ENCODE measurements at places on chromosomes 2 and 18.

- peak; percentile 18 for DNase-seq
Observed at GRCh38 chr2:223786943-223787342, 50.4 kb downstream of the AP1S3 start.

GRCh38 chr2:201913201-201913600, 106.9 kb downstream of the CDK15 start:
- no peak for DNase-seq

DNA sequence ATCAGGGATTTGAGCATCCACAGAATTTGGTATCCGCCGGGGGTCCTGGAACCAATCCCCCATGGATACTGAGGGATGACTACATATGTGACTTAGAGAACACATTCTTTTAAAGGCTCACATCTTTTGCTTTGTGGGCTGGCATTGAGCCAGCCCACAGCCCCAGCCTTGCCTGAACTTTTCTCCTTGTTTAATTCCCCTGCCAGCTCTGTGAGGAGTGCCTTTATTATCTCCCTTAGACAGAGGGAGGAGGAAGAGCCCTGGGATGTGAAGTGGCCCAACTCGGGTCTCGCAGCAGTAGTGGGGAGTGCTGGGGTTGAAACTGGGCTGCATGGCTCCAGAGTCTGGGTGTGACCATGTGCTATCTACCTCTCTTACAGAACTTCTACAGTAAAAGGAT, 7.6 kb downstream of the TTC39C start:
- peak; percentile 78 for DNase-seq

DNA sequence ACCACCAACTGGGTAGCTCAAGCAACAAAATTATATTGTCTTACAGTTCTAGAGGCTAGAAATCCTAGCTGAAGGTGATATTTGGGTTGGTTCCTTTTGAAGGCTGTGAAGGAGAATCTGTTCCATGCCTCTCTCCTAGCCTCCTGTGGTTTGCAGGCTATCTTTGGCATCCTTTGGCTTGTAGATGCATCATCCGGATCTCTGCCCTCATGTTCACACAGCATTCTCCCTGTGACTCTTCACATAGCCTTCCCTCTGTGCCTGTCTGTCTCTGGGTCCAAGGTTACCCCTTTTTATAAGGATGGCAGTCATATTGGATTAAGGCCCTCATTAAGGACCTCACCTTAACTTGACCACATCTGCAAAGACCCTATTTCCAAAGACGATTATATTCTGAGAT, 78.6 kb upstream of the MAP3K20 start:
- DNase-seq: peak; percentile 61

- DNase-seq: peak; percentile 23
Observed at GRCh38 chr2:6452702-6453481, 412.8 kb downstream of the CMPK2 start.

GRCh38 chr2:61969376-61969775, 63.9 kb downstream of the COMMD1 start:
- DNase-seq: no peak

- no peak for DNase-seq
Observed at GRCh38 chr2:35852-36251, 10.5 kb downstream of the FAM110C start.

GRCh38 chr2:78201064-78201575, 678.9 kb upstream of the LRRTM4 start:
- DNase-seq: no peak

- DNase-seq: no peak
Observed at GRCh38 chr2:83742117-83742782, 716.8 kb downstream of the SUCLG1 start.

DNA sequence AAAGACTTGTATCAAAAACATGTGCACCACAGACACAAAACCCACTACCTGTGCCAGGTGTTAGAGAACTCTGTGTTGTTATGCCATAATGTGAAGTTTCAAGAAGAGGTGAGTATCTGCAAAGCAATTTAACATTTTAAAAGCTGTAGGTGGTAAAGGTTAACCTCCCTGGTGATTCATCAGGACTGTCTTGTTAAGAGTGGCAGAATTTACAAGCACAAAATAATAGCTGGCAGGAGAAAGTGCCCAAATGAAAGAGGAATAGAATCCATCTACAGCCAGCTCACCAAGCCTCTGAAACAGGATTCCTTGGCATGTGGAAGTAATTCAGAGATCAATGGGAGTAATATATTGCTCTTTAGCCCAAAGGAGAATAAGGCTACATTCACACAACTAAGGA, 230.7 kb downstream of the AFF3 start:
- peak; percentile 23 for DNase-seq

DNA sequence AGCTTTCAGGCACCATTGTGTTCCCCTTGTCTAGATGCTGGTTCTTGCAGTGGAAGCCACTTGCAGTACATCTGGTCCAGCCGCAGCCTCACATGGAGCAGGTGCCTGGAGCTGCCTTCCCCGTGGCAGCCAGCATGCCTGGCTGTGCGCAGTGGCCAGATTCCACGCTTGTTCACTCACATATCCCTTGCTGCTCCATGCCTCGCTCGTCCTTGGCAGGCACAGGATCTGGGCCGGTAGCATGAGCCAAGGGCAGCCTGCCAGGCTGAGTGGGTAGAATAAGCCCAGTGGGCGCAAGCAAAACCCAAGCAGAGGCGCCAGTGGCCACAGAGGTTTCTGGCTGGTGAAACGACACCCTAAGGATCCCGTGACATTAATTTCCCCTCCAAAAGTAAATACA, 20.6 kb downstream of the TMX3 start:
- no peak for DNase-seq

GRCh38 chr2:183185534-183185933, 61.3 kb downstream of the NUP35 start:
- DNase-seq: peak; percentile 41

GRCh38 chr2:31729442-31730092, 148.8 kb upstream of the SRD5A2 start:
- peak; percentile 50 for DNase-seq

DNA sequence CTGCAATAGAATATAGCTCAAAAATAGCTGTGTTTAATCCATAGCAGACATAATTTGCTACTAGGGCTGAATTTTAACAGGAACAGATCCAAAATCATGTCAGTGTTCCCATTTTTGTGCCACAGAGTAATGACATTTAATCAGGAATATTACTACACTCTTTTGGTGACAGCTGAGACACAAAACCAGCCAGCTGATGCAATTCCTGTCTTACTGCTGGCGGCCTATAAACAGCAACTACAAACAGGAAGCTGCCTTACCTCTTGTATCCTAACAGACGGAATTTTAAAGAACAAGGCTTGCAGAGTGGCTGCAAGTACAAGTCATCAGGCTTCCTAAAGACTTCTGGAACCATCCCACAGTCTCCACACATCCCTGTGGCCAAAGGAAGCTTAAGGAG, 218.1 kb downstream of the ZNF521 start:
- DNase-seq: no peak

- DNase-seq: no peak
Observed at GRCh38 chr2:70089983-70090525, 2.8 kb downstream of the PCBP1 start.

GRCh38 chr2:203918264-203918663, 18.3 kb upstream of the ICOS start:
- no peak for DNase-seq

DNA sequence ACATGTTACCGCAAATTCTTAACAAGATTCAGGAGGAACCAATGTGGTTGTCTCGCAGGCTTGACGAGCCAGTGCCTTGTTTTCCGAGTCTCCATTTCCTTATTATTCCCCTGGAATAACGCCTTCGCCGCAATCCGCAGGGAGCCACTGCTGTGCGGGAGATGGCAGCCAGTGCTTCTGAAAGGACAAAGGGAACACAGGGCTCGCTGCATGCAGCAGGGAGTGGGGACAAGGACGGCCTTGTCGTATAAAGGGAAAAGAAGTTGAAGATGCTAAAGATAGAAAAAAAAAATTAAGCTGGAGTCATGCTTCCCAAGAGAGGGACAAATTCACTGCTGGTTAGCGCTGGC, 221.4 kb downstream of the NDUFA10 start:
- DNase-seq: no peak

GRCh38 chr2:120954939-120955338, 219.3 kb downstream of the GLI2 start:
- DNase-seq: no peak

GRCh38 chr2:41337956-41338355, 709.9 kb upstream of the PKDCC start:
- DNase-seq: no peak

- no peak for DNase-seq
Observed at GRCh38 chr18:44107187-44107586, 573.5 kb upstream of the SETBP1 start.

DNA sequence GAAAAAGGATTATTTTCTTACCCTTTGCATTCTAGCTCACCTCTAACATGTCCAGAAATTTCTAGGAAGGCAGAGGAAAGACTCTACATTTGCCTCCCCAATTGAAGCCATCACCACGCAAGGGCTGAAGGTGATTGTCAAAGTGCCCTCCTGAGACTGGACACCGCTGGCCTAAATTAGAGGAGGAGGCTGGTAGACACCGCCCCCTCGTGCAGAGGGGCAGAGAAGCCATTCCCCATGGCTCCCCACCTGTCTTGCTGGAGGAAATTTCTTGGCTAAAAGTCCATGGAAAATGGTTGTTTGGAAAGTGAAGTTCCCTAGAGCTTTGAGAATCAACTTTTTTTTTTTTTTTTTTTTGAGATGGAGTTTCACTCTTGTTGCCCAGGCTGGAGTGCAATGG, 31.3 kb upstream of the CREB1 start:
- DNase-seq: no peak

DNA sequence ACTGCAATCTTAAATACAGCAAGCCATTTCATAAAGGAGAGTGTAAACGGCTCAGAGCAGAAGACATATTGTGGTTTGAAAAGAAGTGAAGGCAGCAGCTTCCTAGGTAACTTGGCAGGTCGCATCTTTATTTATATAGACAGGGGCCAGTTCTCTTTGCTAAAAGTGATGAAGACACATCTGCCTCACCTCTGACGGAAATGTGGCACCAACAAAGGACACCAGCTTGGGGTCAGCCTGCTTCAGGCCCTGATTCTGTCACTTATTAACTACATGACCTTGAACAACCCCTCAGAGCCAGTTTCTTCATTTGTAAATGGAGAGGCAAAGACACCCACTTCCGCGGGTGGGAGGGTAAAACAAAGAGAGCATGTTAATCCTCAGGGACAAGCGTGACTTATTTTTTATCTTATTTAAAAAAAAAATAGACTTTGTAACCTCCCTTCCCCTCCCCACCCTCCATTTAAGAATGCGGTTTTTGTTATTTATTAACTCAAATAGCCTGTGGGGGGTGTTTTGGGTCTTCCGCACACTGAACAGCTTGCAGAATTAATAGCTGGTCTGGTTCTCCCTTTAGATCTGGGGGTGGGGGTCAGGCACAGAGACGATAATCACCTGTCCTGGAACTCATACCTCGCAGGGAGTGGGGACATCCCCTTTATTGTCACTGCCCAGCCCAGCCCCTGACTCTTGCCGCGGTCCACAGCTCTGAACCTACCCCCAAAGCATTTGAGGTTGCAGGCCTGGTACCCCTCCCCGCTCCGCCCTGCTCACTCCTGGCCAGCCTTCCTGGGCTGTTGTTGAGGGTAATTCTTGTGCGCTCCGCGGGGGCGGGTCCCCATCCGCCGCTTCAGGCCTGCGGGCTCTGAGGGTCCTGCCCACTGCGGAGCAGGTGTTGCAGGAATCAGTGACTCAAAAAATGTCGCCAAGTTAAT, 64.2 kb upstream of the TMEM17 start:
- DNase-seq: no peak

GRCh38 chr18:79515944-79516351, 120.2 kb downstream of the NFATC1 start:
- DNase-seq: no peak

DNA sequence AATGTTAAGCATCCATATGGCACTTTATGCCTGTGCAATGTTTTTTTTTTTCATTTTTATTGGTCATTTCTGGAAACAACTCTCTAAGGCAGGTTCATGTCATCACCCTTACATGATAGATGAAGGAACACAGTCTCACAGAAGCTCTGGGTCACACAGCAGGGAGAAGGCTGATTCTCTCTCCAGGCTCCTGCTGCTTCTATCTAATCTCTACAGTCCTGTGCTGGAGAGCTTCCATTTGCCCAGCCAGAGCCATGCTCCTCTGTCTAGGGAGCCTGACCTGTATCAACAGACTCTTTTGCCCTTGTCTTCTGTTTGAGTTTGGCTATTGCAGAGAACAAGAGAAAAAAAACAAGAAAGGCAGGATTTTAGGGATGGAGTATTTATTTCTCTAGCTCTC, 584.8 kb downstream of the MBD2 start:
- no peak for DNase-seq

DNA sequence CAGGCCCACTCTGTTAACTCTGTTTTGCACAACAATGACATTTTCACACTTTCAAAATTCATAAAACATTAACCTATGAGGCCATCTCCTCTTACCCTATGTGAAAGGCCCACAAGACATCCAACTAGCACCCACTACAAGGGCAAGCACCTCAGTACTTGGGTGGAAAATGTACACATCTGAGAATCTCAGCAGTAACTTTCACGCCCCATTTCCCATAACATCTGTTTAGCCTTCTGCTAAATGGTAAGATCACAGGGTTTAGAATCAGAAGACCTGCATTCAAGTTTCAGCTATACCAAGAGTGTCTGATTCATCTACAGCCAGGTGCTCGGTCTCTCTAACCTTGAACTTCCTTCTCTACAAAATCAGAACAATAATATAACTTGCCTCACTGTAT, 89.2 kb downstream of the SP100 start:
- DNase-seq: no peak

- DNase-seq: no peak
Observed at GRCh38 chr2:38806015-38806732, 28.2 kb downstream of the GEMIN6 start.

DNA sequence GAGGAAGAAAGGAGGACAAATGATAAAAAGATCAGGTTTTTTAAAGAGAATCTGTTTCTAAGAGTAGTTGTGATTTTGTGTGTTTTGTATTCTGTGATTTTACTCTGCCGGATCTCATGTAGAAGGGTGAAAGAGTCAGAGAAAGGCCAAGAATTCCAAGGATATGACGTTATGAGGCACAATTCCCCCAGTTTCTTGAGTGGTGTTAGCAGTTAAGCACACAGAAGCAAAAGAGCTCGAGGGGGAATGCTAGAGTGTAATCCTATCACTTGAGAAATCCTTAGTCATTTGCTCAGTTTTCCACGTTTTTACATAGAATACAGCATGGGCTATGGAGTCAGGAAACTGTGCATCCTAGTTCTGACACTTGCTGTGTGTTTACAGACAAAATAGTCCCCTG, 34.8 kb downstream of the METTL4 start:
- DNase-seq: peak; percentile 98

GRCh38 chr2:231308631-231309428, 86.7 kb upstream of the B3GNT7 start:
- peak; percentile 24 for DNase-seq

GRCh38 chr2:30981096-30981495, 157.1 kb downstream of the GALNT14 start:
- no peak for DNase-seq

GRCh38 chr2:180979749-180980105, 678 bp upstream of the UBE2E3 start:
- no peak for DNase-seq

GRCh38 chr2:209960676-209961630, 41.5 kb upstream of the RPE start:
- DNase-seq: peak; percentile 55

DNA sequence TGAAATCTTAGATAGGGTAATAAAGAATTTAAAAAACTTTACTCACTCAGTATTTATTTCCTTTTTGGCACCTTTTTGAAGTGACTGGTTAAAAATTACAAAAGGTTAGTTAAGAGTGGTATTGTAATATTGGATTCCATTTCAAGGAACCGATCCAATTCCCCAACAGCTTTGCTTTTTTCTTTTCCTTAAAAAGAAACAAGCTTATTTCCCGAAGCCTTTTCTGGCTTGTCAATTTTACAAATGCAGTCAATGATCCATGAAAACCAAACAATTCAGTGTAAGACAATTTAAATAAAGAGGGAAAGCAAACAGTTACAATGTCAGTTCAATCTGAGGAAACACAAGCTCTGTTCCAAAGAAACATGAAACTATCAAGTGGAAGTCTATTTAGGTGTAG, 200.2 kb downstream of the RIT2 start:
- DNase-seq: no peak

Data from EH (cell line).